ENCODE measurements at places on chromosomes 3 and 15. TPM values are rescaled to one million over a fixed set of nuclear protein-coding genes. Genes with fewer than 3 reads are reported as not detected.
A peak's percentile ranks its signal among the peaks of the same experiment; 100 is the strongest.

LRRIQ4 gene
- not detected for total RNA-seq

KBTBD8 gene
- 2.6 TPM for total RNA-seq

DNA sequence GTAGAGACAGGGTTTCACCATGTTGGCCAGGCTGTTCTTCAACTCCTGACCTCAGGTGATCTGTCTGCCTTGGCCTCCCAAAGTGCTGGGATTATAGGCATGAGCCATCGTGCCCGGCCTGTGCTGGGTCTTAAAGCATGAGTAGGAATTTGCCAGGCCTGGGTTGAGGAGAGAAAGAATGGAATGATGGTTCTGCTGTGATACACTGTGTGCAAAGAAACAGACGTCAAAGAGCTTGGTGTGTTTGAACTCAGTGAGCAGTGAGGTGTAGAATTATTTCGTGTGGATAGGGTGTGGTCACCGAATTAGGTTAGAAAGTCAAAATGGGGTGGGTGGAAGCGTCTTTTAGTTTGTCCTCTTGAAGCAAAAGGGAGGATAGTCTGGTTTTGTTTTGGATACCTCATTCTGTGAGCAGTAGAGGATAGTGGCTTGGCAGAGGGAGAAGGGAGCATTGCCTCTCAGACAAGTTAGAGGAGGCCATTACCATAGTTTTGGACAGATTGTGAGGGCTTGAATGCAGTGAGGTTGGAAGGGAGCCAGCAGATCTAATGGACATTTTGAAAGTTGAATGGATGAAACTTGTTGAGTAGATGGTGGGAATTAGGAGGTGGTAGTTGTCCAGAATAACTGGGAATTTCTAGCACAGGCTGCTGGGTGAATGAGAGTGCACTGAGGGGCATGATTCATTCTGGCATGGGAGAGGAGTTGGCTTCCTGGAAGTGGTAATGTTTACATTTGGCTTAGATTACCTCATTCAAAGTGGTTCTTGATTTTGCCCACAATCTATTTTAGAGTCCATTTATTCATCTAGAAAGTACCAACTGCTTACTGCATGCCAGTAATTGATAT lies 27.2 kb downstream of the AKAP13 start:
- peak; percentile 94 for DNase-seq

DNA sequence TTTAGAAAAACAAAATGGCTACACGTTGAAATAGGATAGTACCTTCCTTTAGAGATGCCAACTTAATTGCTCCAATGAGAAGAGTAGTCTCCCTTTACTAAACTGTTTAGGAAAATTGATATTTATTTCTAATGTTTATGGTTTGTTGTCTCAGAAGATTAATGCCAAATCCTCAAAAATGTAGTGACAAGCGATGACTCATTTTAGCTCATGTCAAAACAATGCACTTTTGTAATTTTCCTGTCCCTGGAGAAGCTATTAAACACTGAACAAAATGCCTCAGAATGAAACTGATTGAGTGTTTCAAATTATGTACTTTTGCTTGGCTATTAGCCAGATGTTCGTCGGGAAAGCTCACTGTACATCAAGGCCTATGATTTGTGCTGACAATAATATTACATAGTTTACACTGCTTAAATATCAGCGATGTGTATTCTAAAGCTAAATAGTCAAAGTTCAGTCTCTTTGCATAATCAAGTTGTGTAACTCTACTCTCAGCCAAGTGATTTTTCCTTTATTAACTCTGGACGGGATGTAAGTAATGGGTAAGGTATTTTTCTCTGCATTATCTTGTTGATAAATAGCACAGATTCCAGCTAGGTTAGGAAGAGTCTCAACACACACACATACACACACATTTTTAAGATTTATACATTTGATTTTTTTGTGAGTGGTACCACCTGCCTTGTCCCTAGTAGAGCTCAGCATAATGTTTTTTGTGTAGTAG lies 83.7 kb downstream of the CMSS1 start:
- peak; percentile 90 for DNase-seq

GRCh38 chr3:153484842-153485241 lies 322.8 kb downstream of the RAP2B start:
- no peak for DNase-seq

GRCh38 chr15:23385886-23386430 lies 31.4 kb downstream of the GOLGA8S start:
- peak; percentile 21 for DNase-seq

DNA sequence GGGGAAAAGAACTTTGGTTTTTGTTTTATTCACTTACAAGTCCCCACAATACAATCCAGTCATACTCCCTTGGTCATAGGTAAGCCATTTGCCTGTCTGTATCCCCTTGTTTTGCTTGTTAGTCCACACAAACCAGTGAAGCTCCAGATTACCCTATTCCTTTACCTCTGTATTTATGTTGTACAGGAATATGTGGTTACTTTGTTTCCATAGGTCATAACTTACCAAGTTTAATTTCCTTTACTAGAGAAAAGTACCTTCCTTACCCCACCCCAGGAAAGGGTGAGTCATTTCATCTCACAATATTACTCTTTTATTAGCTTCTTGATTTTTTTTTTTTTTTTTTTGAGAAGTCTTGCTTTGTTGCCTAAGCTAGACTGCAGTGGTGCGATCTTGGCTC lies 113.4 kb upstream of the LRRFIP2 start:
- DNase-seq: peak; percentile 78

DNA sequence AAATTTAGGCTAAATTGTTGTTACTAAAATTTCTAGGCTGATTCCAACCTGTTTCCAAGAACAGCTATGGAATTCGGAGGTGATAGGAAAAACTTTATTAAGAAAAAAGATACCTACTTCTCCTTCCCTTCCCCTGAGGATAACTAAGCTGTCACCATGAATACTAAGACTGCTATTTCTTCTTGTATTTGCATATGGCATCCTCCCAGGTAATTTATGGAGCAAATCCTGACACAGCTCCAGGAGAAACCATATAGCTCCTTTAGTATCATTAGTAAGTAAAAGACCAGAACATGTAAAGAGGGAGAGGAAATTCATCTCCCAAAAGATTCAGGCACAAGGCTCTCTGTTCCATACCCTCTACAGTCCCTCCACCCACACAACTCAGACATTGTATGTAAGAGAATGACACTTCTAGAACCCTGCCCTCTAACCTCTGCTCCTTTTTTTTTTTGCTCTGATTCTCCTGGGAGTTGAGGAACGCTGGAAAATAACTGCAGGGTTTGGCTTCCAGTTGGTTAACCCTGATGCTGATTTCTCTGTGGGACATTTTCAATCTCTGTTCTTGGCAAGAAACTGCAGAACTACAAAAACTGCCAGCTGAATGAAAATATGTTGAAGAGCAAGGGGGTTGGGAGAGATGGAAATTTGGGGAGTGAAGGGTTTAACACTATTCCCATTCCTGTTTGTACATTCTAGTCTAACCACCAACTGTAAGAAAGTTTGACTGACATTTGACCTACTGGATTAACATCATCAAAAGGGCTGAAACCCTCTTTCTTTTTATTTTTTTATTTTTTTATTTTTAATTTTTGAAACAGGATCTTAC lies 14.2 kb upstream of the MAGI1 start:
- DNase-seq: no peak

ABI3BP gene
- total RNA-seq: 32.0 TPM

DNA sequence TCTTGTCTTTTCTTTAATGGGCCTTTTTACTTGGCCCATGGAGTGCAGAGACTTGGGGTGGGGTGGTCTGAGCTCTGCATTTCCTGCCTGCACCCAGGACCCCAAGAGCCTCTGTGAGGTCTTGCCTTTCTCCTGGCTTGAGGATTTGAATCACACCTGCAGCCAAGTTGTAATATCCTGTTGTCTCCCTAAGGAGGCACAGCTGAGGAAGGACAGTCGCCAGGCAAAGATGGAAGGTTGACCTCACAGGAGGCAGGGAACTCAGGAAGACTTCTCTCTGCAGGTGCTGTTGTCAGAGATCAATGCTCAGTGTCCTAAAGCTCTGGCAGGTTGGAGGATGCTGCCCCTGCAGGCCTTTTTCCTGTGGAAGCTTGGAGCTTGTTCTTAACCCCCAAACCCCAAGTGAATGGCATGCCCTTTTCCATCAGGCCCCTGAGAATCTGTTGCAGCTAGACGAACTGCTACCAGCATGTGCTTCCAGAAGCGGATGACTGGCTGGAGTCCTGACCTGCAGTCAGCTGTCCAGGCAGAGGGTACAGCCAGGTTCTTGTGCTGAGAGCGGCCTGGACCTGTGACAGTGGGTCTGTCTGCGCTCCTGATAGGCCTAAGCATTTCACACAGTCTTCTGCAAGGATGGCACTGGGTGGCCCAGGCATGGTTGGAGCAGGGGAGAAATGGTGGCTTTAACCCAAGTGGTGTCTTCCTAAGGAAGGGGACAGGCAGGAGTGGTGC lies 120.0 kb downstream of the EEFSEC start:
- DNase-seq: no peak

ZNF445 gene
- total RNA-seq: 9.2 TPM

GRCh38 chr3:58271901-58272501 lies 34.0 kb upstream of the RPP14 start:
- peak; percentile 84 for DNase-seq

DNA sequence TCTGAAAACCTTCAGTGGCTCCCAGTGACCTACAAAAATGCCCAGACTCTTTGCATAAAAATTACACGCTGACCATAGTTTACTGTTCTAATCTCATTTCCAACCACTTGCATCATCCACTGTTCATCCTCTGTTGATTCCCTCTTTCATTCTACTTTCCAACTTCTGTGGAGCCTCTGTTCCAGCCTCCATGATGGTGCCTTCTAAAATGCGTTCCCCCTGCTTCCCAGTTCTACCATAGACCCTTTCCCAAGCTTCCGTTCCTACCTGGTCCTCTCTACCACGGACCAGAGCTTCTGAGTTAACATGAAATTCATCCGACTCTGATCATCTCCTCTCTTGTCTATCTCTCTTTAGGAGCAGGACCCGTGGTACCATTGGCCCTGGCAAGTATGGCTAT lies 127.0 kb downstream of the THSD4 start:
- DNase-seq: no peak

DNA sequence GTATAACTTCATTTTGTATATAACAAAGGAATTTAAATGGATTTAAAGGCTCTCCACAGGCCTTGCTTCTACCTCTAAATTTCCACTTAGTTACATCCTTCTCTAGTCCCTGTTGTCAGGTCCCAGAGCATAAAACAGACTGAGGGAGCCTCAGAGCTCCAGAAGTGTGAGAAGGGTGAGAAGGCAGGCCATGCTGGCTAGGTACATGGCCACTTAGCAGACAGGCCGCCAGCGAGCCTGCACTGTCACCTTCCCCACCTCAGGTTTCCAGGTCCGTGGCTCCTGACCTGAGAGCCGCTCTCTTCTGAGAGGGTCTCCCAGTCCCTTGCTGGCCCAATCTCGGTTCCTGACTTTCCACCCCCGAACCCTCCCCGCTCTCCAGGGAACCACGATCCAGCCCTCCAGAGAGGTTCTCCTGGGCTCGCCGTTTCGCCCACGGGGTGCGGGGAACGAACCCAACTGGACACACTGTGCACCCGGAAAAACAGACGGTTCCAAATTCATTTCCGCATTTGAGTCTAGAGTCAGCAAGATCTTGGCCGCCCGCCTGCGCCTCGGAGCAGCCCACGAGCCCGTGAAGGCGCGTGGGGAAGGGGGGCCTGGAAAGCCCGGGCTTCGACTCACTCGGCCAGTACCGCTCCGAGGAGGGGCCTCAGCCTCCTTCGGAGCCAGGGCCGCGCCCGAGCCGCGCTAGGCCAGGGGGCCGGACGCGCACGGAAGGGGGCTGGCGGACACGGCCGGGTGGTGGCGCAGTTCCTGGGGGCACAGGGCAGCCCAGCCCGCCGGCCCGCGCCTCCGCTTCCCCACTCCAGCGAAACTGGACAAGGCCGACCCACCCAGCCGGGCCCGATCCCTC lies 16.7 kb upstream of the SOX2 start:
- DNase-seq: peak; percentile 60

DNA sequence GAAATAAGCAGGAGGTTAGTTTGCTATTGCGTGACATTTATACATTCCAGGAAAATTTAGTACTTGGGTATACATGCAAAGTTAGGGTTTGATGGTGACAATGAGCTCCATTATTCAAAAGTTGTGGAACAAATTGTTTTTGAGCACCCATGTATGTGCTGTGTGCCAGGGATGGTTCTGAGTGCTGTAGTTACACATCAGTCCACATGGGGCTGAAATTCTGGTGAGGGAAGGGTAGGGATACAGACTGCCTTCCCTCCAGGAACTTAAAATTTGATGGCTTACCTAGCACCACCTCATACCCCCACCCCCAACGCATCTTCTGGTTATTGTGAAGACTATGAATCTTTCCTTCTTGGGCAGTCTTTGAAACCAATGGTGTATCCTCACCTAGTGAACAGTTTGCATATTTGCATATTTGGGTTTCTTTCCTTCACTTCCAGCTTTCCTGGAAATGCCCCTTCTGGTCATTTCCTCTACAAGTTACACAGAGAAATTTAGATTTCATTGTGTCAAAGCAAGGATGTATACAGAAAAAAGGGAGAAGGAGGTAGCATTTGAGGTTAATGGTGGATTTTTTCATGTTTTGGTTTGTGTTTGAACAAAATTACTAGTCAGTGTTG lies 222.0 kb upstream of the IL12A start:
- peak; percentile 73 for DNase-seq

ACSBG1 gene
- not detected for total RNA-seq

GOLGA8O gene
- total RNA-seq: 0.51 TPM

CHL1 gene
- total RNA-seq: 0.09 TPM

DNA sequence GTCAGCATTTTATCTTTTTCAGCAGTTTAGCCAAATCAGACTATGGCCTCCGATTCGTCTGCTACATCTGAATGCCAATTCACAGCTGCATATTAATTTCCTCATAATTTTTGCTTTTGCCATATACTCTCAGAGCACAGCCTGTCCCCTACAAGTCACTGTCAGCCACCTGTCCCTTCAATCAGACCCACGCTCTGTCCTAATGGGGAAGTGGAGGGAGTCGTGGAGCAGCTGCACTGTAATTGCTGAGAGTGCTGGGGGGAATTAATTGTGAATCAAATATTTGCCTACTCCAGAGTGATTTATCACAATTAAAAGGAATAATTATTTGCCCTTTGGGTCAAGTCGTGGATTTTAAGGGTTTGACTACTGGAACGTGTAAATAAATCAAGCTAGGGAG lies 75.5 kb downstream of the EBLN2 start:
- DNase-seq: no peak

DNA sequence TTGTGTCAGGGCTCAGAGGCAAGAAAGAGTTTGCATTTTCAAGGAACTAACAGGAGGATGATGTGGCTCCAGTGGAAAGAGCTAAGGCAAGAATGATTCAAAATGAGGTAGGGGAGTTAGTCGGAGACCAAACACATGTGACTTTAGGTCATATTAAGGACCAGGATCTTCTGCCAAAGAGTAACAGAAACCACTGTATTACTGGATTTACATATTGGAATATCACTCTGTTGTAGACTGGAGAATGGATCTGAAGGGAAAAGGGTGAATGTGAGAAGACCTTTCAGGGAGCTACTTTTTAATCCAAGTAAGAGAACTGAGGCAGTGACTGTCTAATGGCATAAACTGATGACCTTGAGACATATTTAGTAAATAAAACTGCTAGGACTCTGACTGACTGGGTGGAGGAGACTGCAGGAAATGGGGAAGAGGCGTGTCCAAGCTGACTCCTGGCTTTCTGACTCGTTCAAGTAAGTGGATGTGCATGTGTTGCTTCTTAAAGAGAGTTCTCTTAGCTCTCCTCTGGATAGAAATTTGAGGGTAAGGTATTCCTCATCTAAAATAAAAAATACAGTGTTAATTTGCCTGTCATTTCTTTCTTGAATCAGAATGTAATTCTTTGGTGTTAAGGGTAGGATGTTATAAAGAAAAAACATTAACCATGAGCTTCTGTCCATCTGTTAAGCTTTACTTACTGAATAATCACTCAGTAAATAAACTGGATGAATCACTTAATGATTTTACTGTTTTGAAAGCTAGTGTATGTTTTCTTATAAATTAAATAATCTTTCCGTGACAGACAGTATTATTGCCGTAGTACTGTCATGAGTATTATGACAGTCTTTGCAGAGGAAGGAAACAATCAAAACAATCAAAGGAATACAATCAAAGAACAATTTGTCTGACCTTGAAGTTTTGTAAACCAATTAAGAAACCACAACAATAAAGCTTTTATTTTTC lies 58.3 kb upstream of the CFAP20DC start:
- no peak for DNase-seq

Data from dermis blood vessel endothelial cell (primary cell).